ENCODE measurements at places on chromosomes 5 and 9.

DNA sequence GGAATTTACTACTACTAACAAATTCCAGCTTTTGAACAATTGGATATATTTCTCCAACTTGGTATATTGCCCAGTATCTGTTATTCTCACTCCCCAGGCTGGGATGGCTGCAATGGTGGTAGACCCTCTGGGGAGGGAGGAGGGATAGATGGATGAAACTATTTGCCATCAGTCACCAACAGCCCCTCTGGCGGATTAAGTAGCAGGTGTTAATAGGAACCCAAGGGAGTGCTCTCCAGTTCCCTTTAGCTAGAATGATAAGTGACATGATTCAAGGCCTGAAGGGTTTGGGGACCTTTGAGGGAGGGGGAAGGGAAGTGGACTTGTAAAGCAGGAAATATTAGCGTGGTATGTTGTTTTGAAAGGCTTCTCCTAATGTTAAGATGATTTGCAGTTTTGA is 824.0 kb upstream of the ARRDC3 start:
- no peak for DNase-seq

GRCh38 chr5:15183520-15183919 is 311.9 kb upstream of the ANKH start:
- no peak for DNase-seq

- no peak for DNase-seq
Measured at GRCh38 chr5:106451998-106452397, 1218.7 kb downstream of the EFNA5 start.

DNA sequence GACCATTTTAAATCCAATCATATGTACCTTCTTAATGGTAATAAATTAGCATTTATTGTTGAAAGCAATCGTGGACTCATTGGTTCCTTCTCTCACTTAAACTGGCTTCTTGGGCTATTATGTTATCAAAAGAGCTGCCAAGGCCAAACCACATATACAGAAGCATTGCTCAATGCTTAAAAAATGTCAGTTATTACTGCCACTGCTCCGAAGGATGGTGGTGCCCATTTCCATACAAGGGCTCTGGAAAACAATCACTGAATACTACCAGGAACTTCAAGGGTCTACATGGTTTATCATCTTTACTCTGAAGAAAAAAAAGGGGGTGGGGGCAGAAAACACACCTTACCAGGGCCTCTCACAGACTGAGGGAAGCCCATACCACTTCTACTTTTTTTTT is 104.3 kb downstream of the GNAQ start:
- DNase-seq, result no peak

GRCh38 chr9:121688146-121688680 is 36.8 kb downstream of the DAB2IP start:
- no peak for DNase-seq

DNA sequence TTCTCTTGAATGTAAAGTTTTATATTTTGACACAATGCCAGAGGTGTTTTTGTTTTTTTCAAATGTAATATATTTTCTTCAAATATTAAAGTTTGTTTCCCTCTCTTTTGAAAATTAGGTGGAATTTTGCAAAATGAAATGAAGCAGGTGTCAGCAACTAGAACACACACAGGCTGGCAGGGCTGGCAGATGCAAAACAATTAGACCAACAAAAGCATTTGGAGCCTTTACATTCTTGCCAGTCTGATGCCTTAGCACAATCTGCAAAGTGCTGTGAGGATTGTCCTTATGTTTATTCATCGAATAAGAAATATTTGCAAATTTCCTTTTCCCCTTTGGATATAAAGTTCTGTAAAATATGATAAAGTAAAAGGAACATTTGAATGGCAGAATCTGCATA is 1063.9 kb downstream of the CDH9 start:
- DNase-seq, result no peak

DNA sequence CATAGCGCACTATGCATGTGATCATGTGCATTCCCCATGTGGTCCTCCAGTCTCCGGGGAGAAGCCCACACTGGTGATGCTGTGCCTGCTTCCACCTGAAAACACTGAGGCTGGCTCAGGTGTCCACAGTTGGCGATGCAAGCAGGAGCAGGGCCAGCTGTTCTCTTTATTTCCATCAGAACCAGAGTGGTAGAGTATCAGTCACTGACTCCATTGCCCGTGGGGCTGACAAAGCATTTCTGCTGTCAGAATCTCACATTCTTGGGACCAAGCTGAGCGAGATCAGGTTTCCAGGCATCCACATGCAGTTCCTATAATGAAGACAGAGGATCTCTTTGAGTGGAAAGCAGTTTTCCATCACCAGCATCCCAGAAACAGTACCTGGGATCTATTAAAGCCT is 52.5 kb downstream of the GADD45G start:
- DNase-seq, result no peak

DNA sequence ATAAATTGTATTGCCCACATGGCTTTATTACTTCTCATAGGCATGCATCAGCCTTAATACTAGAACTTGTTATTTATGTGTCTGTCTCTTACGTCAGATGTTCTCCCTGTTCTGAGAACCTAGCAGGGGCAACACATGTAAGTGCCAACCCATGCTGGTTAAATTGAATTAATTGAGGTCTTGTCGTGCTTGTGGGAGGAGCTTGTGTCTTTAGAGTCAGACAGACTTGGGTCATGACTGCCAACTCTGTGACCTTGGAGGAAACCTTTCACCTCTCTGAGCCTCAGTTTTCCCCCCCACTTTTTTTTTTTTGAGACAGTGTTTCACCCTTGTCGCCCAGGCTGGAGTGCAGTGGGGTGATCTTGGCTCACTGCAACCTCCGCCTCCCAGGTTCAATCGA is 2.2 kb upstream of the MEGF9 start:
- no peak for DNase-seq

DNA sequence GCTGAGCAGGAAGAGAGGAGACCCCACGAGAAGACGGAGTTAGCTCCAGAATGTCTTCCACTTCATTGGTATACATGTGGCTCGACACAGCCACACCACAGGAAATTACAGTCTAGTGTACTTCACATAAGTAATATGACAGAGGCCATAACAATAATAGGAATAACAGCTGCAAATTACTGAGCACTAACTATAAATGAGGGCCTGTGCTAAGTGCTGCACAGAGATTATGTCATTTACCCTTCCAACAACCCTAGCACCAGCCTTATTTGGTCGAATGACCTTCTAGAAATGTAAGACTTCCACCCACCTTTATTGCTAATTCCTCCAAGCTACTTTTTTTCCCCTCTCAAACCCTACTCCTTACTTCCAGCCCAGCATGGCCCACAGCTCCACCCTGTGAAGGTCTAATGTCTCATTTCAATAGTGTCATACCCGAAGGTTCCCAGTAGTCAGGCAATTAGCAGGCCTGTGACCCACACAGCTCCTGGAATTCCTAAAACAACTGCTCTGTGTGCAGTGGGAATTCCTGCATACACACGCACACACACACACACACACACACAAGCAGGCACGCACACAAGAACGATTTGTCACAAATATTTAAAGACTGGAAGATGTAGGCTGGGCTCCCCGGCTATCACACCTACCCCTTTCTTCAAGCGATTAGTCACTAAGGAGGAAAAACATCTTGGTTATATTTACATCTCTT is 134.5 kb downstream of the FRMD3 start:
- DNase-seq, result no peak

GRCh38 chr5:13278148-13278547 is 666.3 kb downstream of the DNAH5 start:
- no peak for DNase-seq

DNA sequence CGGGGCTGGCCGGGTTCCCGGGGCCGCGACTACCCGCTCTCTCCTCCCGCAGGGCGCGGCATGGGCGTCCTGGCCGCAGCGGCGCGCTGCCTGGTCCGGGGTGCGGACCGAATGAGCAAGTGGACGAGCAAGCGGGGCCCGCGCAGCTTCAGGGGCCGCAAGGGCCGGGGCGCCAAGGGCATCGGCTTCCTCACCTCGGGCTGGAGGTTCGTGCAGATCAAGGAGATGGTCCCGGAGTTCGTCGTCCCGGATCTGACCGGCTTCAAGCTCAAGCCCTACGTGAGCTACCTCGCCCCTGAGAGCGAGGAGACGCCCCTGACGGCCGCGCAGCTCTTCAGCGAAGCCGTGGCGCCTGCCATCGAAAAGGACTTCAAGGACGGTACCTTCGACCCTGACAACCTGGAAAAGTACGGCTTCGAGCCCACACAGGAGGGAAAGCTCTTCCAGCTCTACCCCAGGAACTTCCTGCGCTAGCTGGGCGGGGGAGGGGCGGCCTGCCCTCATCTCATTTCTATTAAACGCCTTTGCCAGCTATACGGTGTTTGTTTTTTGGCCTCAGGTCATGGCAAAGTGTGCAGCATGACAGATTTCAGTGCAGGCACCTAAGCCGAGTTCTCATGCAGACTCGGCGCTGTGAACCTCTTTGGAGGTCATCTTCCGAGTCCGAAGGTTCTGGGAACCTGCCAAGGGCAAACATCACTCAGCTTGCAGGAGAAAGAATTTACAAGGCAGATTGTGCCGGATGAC is 516 bp downstream of the MRPL41 start:
- DNase-seq, result no peak

DNA sequence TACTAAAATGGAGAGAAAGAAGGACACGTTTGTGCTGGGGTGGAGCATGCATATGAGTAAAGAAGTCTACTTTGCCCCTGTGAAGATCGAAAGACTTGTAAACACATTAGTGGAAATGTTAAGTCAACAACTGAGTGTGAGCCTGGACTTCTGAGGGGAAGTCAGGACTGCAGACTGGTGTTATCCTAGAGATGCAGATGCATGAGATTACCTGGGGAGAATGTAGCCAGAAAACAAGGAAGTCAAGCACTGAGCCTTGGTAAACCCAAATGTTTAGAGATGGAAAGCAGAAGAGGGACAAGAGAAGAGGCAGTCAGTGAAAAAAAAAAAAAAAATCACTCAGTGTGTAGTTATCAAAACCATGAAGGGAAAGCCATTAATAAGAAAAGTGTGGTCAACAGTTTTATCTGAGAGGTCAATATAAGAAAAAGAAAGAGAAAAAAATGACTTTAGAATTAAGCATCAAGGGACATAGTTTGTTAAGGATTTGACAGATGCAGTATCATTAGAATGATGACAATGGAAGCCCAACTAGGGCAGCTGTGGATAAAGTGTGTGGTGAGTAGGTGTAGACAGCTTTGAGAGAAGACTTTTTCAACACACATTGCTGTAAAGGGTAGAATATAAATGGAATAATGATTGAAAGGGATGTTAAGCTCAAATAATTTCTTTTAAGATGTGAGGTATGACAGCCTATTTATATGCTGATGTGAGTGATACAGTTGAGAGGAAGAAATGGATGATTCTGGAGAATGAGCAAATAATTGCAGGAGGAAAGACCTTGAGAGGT is 22.2 kb downstream of the JAKMIP2 start:
- DNase-seq, result no peak

DNA sequence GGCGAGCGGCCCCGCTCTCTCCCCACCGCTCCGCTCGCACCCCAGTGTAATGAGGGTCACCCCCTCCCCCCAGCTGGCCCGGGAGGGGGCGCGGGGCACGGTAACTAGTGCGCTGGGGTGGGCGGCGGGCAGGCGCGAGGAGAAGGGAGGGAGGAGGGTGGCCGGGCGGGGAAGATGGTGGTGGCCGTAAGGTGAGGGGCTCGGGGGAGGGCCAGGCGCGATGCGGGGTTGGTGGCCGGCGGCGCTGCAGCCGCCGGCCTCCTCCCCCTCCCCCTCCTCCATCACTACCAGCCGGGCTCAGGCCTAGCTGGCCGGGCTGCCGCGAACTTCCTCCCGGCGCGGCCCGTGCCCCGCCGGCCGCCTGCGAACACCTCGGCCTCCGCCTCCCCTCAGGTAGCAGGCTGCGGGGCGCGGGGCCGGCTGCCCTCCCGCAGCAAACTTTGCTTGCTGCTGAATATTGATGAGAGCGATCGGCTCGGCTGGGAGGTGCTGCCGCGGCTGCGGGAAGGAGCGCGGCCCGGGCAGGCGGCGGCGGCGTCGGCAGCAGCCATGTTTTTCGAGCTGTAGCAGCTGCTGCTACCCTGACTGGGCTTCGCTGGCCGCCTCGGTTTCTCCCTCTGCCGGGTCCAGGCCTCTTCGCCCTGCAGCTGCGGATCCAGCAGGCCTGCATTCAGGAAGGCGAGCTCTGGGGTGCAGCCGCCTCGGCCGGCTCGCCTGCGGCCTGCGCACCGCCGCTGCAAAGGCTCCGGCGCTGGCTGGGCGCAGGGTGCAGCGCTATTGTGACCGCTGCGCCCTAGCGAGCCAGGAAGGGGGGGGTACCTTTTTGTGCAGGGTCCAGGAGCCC is 502 bp downstream of the NSD1 start:
- peak; percentile 85 for DNase-seq
